ENCODE measurements at places on chromosomes 1 and 21.

DNA sequence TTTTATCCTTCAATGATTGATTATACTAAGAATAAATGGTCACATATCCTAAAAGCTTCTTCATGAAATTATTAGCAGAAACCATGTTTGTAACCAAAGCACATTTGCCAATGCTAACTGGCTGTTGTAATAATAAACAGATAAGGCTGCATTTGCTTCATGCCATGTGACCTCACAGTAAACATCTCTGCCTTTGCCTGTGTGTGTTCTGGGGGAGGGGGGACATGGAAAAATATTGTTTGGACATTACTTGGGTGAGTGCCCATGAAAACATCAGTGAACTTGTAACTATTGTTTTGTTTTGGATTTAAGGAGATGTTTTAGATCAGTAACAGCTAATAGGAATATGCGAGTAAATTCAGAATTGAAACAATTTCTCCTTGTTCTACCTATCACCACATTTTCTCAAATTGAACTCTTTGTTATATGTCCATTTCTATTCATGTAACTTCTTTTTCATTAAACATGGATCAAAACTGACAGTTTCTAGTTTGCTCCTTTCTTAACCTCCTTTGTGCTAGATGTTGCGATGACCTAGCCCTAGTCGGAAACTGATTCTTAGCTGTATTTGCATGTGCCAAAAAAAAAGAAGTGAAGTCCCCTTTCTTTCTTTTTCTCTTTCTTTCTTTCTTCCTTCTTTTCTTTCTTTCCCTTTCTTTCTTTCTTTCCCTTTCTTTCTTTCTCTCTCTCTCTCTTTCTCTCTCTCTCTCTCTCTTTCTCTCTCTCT, 45.1 kb downstream of the MAP3K7CL start:
- DNase-seq = no peak

GRCh38 chr1:98054786-98055185, 134.0 kb upstream of the DPYD start:
- no peak for DNase-seq

GRCh38 chr1:67515324-67516080, 85.3 kb upstream of the SERBP1 start:
- DNase-seq = no peak

DNA sequence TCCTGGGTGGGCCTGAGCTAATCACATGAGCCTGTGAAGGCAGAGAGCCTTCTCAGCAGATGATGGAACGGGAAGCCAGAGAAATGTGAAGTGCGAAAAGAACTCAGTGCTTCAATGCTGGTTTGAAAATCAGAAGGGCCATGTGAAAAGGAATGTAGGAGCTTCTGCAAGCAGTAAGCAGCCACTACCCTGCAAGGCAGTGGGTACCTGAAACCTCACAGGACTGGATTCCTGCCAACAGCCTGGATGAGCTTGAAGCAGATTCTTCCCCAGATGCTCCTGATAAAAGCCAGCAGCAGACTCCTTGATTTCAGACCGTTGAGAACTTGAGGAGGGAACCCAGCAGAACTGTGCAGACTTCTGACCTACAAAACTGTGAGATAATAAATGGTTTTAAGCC, 158.6 kb downstream of the SYT2 start:
- no peak for DNase-seq

GRCh38 chr1:235093013-235093695, 35.5 kb downstream of the TOMM20 start:
- DNase-seq = no peak
